Karpas-422 (cell line): ENCODE measurements at places on chromosomes 11 and 22.

DNA sequence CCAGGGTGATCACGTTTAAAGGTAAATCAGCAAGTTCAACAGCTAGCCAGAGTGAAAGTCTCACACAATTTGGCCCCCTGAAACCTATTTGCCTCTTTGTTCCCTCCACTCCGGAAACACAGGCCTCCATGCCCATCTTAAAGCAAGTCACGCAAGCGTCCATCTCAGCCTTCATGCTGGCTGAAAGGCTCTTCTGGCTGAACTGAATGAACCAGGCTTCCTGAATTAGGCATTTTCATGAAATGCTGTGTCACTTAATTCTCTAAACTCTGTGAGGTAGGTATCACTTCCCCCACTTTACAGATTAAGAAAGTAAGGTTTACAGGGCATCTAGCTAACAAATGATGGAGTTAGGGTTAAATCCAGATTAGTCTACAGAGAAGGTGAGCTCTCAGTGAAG, 1.4 kb downstream of the SLC25A17 start:
- H3K27me3 ChIP-seq: no peaks in the 10 kb centered on the region
- H3K27ac ChIP-seq: peak overlapping the region; percentile 56

GRCh38 chr11:32311346-32312065, 123.8 kb downstream of the WT1 start:
- no peaks in the 10 kb centered on the region for H3K27me3 ChIP-seq
- peaks cover 8% of the 10 kb centered on the region for H3K4me1 ChIP-seq
- H3K4me3 ChIP-seq: no peak overlapping the region
- DNase-seq: no peak
- H3K27ac ChIP-seq: no peak overlapping the region
- no peaks in the 10 kb centered on the region for H3K36me3 ChIP-seq

GRCh38 chr11:1774886-1775285, 11.2 kb upstream of the CTSD start:
- H3K27ac ChIP-seq: no peak overlapping the region
- DNase-seq: no peak
- H3K4me1 ChIP-seq: no peaks in the 10 kb centered on the region; the same call in 1 of the 2 replicates
- H3K36me3 ChIP-seq: no peaks in the 10 kb centered on the region

GRCh38 chr22:44870021-44870420, 117.6 kb downstream of the ARHGAP8 start:
- no peaks in the 10 kb centered on the region for H3K4me1 ChIP-seq
- no peak for DNase-seq
- no peak overlapping the region for H3K4me3 ChIP-seq

- no peaks in the 10 kb centered on the region for H3K36me3 ChIP-seq
- H3K4me1 ChIP-seq: no peaks in the 10 kb centered on the region
- H3K27ac ChIP-seq: no peak overlapping the region
- H3K4me3 ChIP-seq: no peak overlapping the region
These were observed 41.7 kb downstream of the EXPH5 start for GRCh38 chr11:108551651-108552462.

- no peak overlapping the region for H3K4me3 ChIP-seq
- H3K27ac ChIP-seq: no peak overlapping the region
- H3K4me1 ChIP-seq: peaks cover 3% of the 10 kb centered on the region; the same call in 1 of the 2 replicates
- H3K27me3 ChIP-seq: 0 out of 2 replicates have a peak, but pooled peaks cover 4% of the 10 kb centered on the region
- no peaks in the 10 kb centered on the region for H3K36me3 ChIP-seq
These were observed 13.1 kb upstream of the ACCSL start for GRCh38 chr11:44034639-44035038.

GRCh38 chr11:127137771-127138280, 137.3 kb upstream of the KIRREL3 start:
- H3K27ac ChIP-seq: no peak overlapping the region
- H3K27me3 ChIP-seq: no peaks in the 10 kb centered on the region
- no peaks in the 10 kb centered on the region for H3K36me3 ChIP-seq
- no peaks in the 10 kb centered on the region for H3K4me1 ChIP-seq
- no peak for DNase-seq

DNA sequence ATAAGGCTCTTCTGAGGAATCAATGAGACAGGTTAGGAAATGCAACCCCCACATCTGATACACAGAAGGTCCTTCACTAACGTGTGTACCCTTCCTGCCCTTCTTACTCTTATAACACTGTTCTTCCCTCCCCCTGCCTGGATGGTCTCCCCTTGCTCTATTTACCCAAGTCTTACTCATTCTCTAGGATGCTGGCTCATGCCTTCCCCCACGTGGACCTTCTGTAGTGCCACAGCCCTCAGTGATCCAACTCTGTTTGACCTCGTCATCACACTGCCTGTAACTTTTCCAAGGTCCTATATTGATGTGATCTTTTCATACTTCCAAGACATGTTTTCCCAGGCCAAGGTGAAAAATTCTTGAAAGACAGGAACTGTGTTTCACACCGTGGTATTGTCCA, 79.8 kb downstream of the C11orf58 start:
- peaks cover 36% of the 10 kb centered on the region for H3K4me1 ChIP-seq
- H3K4me3 ChIP-seq: no peak overlapping the region
- no peaks in the 10 kb centered on the region for H3K27me3 ChIP-seq
- H3K36me3 ChIP-seq: no peaks in the 10 kb centered on the region
- DNase-seq: no peak
